ENCODE measurements at places on chromosomes 4 and X. TPM values are rescaled to one million over a fixed set of nuclear protein-coding genes. Genes with fewer than 3 reads are reported as not detected.
A peak's percentile ranks its signal among the peaks of the same experiment; 100 is the strongest.

PABPC1L2B gene
- total RNA-seq, result 0.17 TPM

- peaks cover 70% of the 10 kb centered on the region for H3K27me3 ChIP-seq
- no peak overlapping the region for H3K27ac ChIP-seq
- no peaks in the 10 kb centered on the region for H3K4me1 ChIP-seq
- DNase-seq, result peak; percentile 74
- H3K36me3 ChIP-seq, result no peaks in the 10 kb centered on the region
Observed at GRCh38 chrX:25144043-25144940, 128.5 kb upstream of the ARX start.

MAGEA1 gene
- not detected for total RNA-seq

GRCh38 chrX:155544881-155545280 lies 67.9 kb downstream of the TMLHE start:
- H3K4me3 ChIP-seq, result no peak overlapping the region
- H3K4me1 ChIP-seq, result no peaks in the 10 kb centered on the region
- no peak overlapping the region for H3K27ac ChIP-seq
- no peaks in the 10 kb centered on the region for H3K27me3 ChIP-seq
- no peak for DNase-seq
- peaks cover 42% of the 10 kb centered on the region for H3K36me3 ChIP-seq

GRCh38 chr4:31458813-31459212 lies 738.6 kb downstream of the PCDH7 start:
- H3K27ac ChIP-seq, result no peak overlapping the region
- H3K36me3 ChIP-seq, result no peaks in the 10 kb centered on the region
- H3K4me1 ChIP-seq, result no peaks in the 10 kb centered on the region
- H3K4me3 ChIP-seq, result no peak overlapping the region
- no peaks in the 10 kb centered on the region for H3K27me3 ChIP-seq
- no peak for DNase-seq
